ENCODE measurements at places on chromosomes 3 and 15. TPM values are rescaled to one million over a fixed set of nuclear protein-coding genes. Genes with fewer than 3 reads are reported as not detected.

- H3K4me1 ChIP-seq = peaks cover 42% of the 10 kb centered on the region
- no peaks in the 10 kb centered on the region for H3K36me3 ChIP-seq
- no peak for DNase-seq
- no peaks in the 10 kb centered on the region for H3K27me3 ChIP-seq
- no peak overlapping the region for H3K27ac ChIP-seq
These were observed 170.2 kb upstream of the IL12A start for GRCh38 chr3:159818399-159818798.

DNA sequence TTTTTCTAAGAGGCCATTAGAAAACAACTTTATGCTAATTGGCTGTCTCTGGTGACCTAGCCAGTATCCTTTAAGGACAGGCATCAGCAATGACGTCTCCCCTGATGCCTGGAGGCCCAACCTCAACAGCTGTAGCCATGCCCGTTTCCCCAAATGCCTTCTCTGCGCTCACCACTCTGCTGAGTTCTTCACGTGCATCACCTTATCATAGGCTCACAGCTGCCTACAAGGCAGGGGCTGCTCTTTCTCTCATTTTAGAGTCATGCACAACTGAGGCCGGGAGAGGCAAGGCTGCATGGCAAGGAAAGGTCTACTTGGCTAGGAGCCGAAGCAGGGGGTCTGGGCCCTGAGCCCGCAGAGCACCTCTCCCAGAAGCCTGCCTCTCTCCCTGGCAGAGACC is 43.9 kb upstream of the SEC13 start:
- no peaks in the 10 kb centered on the region for H3K36me3 ChIP-seq
- no peaks in the 10 kb centered on the region for H3K4me1 ChIP-seq
- H3K4me3 ChIP-seq = no peak overlapping the region
- no peak for DNase-seq
- no peaks in the 10 kb centered on the region for H3K27me3 ChIP-seq

Gene DUOXA1
- total RNA-seq = 3.1 TPM

Gene IMPG2
- total RNA-seq = 0.66 TPM
